ENCODE measurements at places on chromosomes 7 and 10.
A peak's percentile ranks its signal among the peaks of the same experiment; 100 is the strongest.

DNA sequence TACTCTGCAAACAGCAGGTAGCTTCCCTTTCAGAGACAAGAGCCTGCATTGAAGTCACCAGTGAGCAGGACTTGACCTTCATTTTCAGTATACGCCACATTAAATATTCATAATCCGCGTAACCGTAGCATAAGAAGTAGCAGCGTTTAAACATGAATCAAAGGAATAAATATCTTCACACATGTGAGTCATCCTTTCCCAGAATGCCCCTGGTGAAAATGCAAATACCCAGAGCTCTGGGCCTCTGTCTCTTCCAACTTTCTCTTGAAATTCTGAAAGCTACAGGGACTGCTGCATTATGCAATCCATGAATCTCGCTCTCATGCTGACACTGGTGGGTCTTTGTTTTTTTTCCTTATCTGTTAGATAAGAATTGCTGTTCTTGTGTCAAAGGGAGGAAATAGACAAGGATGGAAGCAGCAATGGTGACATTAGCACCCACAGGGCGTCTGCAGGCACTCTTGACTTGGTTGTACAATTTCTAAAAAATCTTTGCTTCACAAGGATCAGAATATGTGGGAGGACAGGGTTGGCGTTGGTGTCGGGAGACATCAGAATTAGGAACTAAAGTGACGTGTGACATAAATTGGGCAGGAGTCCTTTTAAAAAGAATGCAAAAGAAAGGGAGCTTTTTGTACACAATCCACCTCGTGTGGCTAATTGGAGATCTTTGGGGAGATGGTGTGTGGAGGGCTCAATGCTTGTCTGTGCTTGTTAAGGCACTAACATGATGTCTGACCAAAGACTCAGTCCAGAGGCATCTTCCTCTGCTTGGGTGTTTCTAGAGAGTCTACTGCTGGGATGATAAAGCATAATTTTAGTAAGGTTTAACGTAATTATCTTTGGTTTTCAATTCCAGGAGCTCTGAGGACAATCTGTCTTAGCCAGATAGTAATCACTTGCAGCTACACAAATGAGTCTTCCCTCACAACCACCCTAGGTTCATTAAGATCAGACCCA is 390.3 kb downstream of the KCNMA1 start:
- DNase-seq: peak; percentile 72

- DNase-seq: no peak
Observed at GRCh38 chr10:6543431-6544005, 36.6 kb downstream of the PRKCQ start.

GRCh38 chr7:14018751-14019150 is 29.3 kb upstream of the ETV1 start:
- no peak for DNase-seq

- DNase-seq: no peak
Observed at GRCh38 chr7:41333511-41333910, 369.4 kb downstream of the INHBA start.

- no peak for DNase-seq
Observed at GRCh38 chr10:93804200-93804599, 46.5 kb downstream of the LGI1 start.
